ENCODE measurements at places on chromosomes 5 and 9.

- H3K4me1 ChIP-seq: no peaks in the 10 kb centered on the region
- H3K27ac ChIP-seq: no peak overlapping the region
- H3K4me3 ChIP-seq: no peak overlapping the region
- no peak for DNase-seq
Observed at GRCh38 chr9:133787754-133788025, 49.5 kb upstream of the SARDH start.

DNA sequence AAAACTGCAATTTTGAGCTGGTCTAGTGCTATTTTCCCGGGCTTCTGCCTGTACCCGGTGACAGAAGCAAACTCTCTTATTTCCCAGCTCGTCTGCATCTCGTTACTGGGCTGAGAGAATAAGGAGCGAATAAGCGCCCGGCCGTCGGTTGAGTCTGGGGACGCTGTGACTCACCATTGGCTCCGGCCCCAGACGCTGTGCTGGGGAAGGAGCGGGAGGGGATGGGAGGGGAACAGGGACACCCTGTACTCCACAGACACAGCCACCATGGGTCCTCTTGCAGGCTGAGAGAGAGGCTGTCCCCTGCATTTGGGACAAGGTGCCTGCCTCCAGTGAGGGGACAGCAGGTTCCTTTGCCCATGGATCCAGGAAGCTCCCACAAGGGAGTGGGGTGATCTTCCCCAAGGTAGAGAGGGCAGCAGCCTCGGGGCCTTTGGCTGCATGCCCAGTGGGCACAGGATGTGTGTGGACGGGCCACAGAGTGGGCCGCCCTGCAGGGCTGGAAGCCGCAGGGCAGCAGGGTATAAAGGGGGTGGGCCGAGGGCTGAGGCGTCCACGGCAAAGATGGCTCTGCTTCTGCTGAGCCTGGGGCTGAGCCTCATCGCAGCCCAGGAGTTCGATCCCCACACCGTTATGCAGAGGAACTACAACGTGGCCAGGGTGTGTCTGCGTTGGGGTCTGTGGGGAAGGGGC, at the start of gene LCN9:
Gene LCN9 (plus strand): TSS at position 552 of the 693 bp plus-strand sequence. CDS start 13 bp downstream, at position 565.
- H3K36me3 ChIP-seq: no peaks in the 10 kb centered on the region
- no peaks in the 10 kb centered on the region for H3K27me3 ChIP-seq
- no peaks in the 10 kb centered on the region for H3K4me1 ChIP-seq
- no peak within 1 kb of the TSS for H3K27ac ChIP-seq

- no peak overlapping the region for H3K4me3 ChIP-seq
- no peaks in the 10 kb centered on the region for H3K36me3 ChIP-seq
- no peak for DNase-seq
- H3K4me1 ChIP-seq: no peaks in the 10 kb centered on the region
- no peak overlapping the region for H3K27ac ChIP-seq
Observed at GRCh38 chr5:133638436-133638835, 26.1 kb upstream of the FSTL4 start.

DNA sequence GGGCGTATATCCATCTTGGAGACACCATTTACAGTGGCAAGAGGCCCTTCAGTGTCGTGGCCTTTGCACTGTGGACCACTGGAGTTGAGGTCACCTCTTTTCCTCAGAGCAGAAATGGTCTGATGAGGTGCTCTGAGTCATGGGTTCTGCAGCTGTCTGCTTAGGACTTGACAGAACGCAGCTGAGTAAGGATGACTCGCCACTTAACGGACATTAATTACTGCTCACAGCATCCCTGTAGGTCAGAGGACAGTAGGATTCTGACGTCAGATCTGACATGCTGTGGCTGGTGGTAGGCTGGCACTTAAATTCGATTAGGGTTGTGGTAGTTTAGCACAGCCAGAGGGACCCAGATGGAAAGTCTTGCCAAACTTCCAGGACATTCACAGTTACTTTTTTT, 479.4 kb downstream of the DMAC1 start:
- peak; percentile 33 for DNase-seq
- no peaks in the 10 kb centered on the region for H3K27me3 ChIP-seq
- H3K4me1 ChIP-seq: no peaks in the 10 kb centered on the region
- no peak overlapping the region for H3K27ac ChIP-seq

DNA sequence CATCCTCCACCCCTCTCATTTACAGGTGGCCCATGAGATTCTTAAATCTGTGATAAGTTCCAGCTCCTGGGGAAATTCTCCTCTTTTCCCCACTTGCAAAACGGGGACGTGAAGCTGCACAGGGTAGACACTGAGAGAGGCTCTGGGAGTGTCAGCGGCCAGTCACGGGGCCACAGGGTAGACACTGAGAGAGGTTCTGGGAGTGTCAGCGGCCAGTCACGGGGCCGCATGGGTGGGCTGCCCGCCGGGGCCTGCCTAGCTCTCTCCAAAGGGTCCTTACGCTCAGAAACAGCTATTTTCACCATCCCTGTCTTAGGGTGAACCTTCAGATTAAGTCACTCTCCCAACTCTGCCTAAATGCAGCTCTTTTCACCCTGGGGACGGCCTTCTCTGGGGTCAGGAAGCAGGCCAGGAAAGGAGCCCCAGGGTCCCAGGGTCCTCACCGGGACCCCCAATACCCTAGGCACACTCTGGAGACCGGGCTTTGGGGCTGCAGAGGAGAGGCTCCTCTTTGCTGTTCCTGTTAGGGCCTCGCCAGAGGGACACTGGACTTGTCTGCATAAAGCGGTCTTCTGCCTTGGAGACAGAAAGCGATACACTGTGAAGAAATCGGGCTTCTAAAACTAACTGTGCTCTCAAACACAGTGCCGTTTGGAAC, 1.5 kb downstream of the FAM78A start:
- no peak overlapping the region for H3K4me3 ChIP-seq
- H3K4me1 ChIP-seq: no peaks in the 10 kb centered on the region
- no peaks in the 10 kb centered on the region for H3K36me3 ChIP-seq
- DNase-seq: no peak

GRCh38 chr5:111580956-111581355, 68.6 kb upstream of the STARD4 start:
- no peak for DNase-seq
- no peaks in the 10 kb centered on the region for H3K27me3 ChIP-seq
- no peaks in the 10 kb centered on the region for H3K36me3 ChIP-seq
- no peak overlapping the region for H3K27ac ChIP-seq

GRCh38 chr5:19855453-19855852, 132.5 kb downstream of the CDH18 start:
- no peak overlapping the region for H3K27ac ChIP-seq
- peaks cover 22% of the 10 kb centered on the region for H3K4me1 ChIP-seq
- DNase-seq: no peak
- no peak overlapping the region for H3K4me3 ChIP-seq

DNA sequence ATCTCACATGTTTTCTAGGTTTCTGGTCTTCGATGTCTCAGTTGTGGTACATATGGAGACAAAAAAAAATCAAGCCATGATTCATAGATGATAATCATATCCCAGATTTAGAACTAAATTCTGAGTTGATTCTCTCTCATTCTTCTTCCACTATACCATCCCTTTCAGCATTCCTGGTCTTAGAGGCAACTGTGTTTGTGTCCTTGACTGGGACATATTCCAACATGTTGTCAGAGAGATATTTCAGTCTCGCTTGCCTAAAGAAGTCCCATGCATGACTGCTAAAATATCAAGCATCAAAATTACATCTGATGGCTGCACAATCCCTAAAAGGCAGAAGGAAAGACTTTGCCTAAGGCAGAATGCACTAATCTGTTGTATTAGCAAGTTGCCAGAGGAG, 236.6 kb downstream of the PSAT1 start:
- no peak overlapping the region for H3K4me3 ChIP-seq
- H3K27ac ChIP-seq: no peak overlapping the region
- H3K27me3 ChIP-seq: no peaks in the 10 kb centered on the region
- H3K4me1 ChIP-seq: no peaks in the 10 kb centered on the region
- no peak for DNase-seq

DNA sequence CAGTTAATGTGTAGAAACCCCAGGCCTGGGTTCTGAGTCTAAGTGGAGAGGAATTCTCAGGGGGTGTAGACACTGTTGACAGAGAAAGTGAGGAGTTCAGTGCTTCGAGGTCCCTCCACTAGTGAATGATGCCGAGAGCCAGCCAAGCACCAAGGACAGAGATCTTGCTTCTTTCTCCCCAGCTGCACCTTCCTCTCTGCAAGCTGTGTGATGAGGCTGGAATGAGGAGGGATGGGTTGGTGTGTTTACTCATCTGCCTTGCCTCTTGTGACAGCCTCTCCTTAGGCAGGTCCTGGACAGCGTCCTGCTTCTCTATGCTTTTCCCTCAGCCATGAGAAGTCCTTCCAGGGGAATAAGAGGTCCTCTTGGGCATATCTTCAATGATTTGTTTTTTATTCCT, 35.3 kb downstream of the HNRNPH1 start:
- DNase-seq: no peak
- H3K27ac ChIP-seq: no peak overlapping the region
- H3K36me3 ChIP-seq: peaks cover 22% of the 10 kb centered on the region
- H3K4me3 ChIP-seq: no peak overlapping the region

- no peak overlapping the region for H3K4me3 ChIP-seq
- H3K27ac ChIP-seq: no peak overlapping the region
- no peaks in the 10 kb centered on the region for H3K36me3 ChIP-seq
- no peaks in the 10 kb centered on the region for H3K4me1 ChIP-seq
- no peaks in the 10 kb centered on the region for H3K27me3 ChIP-seq
Observed at GRCh38 chr5:163619951-163620350, 114.5 kb downstream of the MAT2B start.

- H3K27ac ChIP-seq: no peak overlapping the region
- DNase-seq: no peak
- H3K36me3 ChIP-seq: no peaks in the 10 kb centered on the region
- H3K4me3 ChIP-seq: no peak overlapping the region
Observed at GRCh38 chr9:109192732-109193361, 25.8 kb upstream of the FRRS1L start.

GRCh38 chr9:95175523-95175922, 142.0 kb downstream of the FANCC start:
- no peak overlapping the region for H3K4me3 ChIP-seq
- no peaks in the 10 kb centered on the region for H3K36me3 ChIP-seq
- DNase-seq: no peak
- H3K4me1 ChIP-seq: no peaks in the 10 kb centered on the region

GRCh38 chr5:131150408-131150807, 14.6 kb downstream of the HINT1 start:
- H3K4me3 ChIP-seq: no peak overlapping the region
- no peak overlapping the region for H3K27ac ChIP-seq
- DNase-seq: no peak
- H3K27me3 ChIP-seq: no peaks in the 10 kb centered on the region
- no peaks in the 10 kb centered on the region for H3K4me1 ChIP-seq

DNA sequence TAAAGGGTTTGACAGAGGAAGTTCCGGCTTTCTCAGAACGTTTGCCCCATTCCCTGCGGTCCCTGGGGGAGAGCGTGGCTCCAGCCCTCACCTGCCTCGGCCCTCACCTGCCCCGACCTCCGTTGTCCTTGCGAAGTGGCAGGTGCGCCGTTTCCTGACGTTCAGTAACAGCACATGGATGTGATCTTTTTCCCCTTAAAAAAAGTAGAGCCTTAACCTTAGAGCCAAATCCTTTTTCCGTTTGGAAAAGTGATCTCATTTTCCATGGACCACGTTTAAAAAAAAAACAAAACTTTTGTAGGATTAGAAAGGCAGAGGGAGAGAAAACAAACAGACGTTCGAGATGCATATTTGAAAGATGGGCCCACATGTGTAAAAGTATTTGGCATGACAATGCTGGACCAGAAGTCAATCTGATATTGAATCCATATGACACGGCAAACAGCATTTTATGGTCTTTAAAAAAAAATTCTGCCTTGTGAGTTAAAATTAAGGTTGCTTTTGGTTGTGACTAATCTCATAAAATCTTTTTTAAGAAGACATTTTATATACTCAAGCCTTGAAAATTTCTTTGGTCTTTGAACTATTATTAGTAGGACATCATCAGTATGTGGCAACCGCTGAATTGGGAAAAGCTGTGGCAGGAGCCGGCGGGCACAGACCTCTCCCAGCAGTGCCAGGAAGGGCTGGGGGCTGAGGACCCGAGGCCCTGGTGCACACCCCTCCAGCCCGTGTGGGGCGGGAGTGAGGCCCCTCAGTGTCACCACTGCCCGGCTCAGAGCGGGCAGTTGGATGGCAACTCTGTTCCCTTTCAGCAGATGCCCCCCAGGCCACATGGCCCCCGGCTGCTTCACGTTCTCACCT, 42.5 kb upstream of the EXOC3 start:
- H3K36me3 ChIP-seq: no peaks in the 10 kb centered on the region
- DNase-seq: no peak
- no peak overlapping the region for H3K4me3 ChIP-seq
- H3K27ac ChIP-seq: no peak overlapping the region
- peaks cover 20% of the 10 kb centered on the region for H3K27me3 ChIP-seq

- H3K27ac ChIP-seq: peak overlapping the region; percentile 88
- DNase-seq: no peak
- peak overlapping the region; percentile 89 for H3K4me3 ChIP-seq
- peaks cover 9% of the 10 kb centered on the region for H3K4me1 ChIP-seq
Observed at GRCh38 chr9:136848393-136849037, 694 bp upstream of the PHPT1 start.

GRCh38 chr5:177080265-177080664, 6.5 kb upstream of the FGFR4 start:
- H3K27me3 ChIP-seq: peaks cover 10% of the 10 kb centered on the region
- DNase-seq: no peak
- H3K4me1 ChIP-seq: no peaks in the 10 kb centered on the region
- no peaks in the 10 kb centered on the region for H3K36me3 ChIP-seq

DNA sequence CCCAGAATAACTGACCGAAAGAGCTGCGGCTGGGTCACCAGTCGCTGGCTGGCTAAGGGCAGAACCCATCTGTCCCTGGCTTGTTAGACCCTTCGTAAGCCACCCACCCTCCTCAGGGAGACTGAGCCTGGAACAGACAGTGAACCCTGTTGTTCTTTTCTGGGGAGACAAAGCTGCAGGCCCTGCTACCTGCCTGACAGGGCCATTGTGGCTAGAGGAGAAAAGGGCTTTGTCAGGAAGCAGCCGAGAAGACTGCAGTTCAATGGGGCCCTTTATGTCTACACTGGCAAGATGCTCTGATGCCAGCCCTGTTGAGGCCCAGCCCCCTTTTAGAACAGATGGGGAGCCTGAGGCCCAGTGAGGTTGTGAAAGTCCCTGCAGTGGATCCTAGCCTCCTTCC, 3.7 kb upstream of the NIPAL4 start:
- H3K27me3 ChIP-seq: no peaks in the 10 kb centered on the region
- peaks cover 6% of the 10 kb centered on the region for H3K4me1 ChIP-seq
- no peak overlapping the region for H3K4me3 ChIP-seq
- no peaks in the 10 kb centered on the region for H3K36me3 ChIP-seq

- H3K4me1 ChIP-seq: peaks cover 7% of the 10 kb centered on the region
- H3K4me3 ChIP-seq: peak overlapping the region; percentile 84
- H3K27me3 ChIP-seq: no peaks in the 10 kb centered on the region
- H3K36me3 ChIP-seq: no peaks in the 10 kb centered on the region
- H3K27ac ChIP-seq: peak overlapping the region; percentile 53
- DNase-seq: no peak
Observed at GRCh38 chr5:102865171-102865509, 110.0 kb downstream of the PAM start.

- no peak overlapping the region for H3K4me3 ChIP-seq
- peaks cover 16% of the 10 kb centered on the region for H3K27me3 ChIP-seq
- H3K36me3 ChIP-seq: no peaks in the 10 kb centered on the region
- H3K27ac ChIP-seq: no peak overlapping the region
Observed at GRCh38 chr5:1651971-1652872, 128.5 kb upstream of the LPCAT1 start.

All from keratinocyte (primary cell).